Stimulated activated CD4-positive, alpha-beta T cell treated with anti-CD3 and anti-CD28 coated beads, Interleukin-12 subunit alpha, Interleukin-12 subunit beta, amount 100 ng/mL, for 48 hours (primary cell): ENCODE measurements at places on chromosomes 2 and 18.

GRCh38 chr18:2707551-2708168 is 52.1 kb downstream of the SMCHD1 start:
- DNase-seq = no peak

- no peak for DNase-seq
These were observed 27.0 kb downstream of the KLF7 start for GRCh38 chr2:207138627-207139297.

- DNase-seq = no peak
These were observed 129.0 kb upstream of the ZEB2 start for GRCh38 chr2:144648837-144649465.

DNA sequence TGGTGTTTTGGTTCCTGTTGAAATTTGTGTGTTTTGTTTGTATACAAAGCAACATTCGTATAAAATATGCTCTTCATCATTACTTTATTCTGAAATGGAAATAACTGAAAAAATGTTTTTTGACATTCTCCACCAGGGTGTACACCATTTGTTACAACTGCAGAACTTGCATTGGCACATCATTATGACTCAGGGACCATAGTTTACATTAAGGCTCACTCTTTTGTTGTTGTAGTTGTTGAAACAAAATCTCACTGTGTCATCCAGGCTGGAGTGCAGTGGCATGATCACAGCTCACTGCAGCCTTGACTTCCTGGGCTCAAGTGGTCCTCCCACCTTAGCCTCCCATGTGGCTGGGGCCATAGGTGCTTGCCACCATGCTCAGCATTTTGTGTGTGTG is 676.6 kb downstream of the TDRD15 start:
- no peak for DNase-seq

DNA sequence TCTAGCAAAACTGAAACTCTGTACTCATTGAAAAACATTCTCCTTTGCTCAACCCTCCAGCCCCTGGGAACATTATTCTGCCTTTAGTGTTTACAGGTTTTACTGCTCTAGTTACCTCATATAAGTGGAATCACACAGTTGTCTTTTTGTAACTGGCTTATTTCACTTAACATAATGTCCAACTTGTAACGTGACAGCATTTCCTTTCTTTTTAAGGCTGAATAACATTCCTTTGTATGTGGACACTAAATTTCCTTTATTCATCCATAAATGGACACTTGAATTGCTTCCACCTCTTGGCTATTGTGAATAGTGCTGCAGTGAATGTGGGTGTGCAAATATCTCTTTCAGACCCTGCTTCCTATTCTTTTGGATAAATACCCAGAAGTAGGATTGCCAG is 144.9 kb downstream of the ACTR3 start:
- DNase-seq = no peak

DNA sequence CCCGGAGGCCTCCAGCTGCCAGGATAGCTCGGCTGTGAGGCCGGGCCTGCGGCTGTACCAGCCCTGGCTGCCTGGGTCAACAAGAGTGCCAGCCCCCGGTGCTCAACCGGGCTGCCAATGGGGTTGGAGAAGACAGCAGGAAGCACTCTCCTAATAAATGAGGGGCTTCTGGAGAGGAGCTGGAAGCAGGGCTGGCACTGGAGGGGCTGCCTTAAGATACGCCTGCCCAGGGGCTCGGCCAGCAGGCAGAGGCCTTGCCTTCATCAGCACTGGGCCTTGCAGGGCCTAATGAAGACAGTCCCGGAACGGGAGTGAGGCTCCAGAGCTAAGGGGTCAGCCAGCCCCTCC is 73.6 kb downstream of the TEX51 start:
- DNase-seq = no peak

DNA sequence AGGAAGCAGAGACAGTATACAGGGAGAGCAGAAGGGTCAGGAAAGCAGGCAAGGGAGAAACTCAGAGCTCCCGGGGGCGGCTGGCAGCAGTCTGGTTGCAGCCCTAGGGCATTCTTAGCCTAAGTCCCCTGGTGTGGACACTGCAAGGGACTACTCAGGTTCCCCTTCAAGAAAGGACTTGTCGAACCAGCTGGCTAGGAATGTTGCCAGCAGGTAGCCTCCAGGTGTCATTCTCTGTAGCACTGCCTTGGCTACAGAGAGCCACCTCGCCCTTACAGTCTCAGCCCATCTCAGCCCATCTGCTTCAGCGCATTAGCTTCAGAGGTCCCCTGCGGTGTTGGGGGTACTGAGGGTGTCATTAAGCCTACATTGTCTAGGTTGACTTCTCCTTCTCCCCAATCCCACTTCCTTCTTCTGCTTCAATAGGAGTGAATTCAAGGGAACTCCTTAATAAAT is 11.3 kb upstream of the TMSB10 start:
- no peak for DNase-seq
